ENCODE measurements at places on chromosomes 13 and 19. TPM values are rescaled to one million over a fixed set of nuclear protein-coding genes. Genes with fewer than 3 reads are reported as not detected.

GRCh38 chr19:53041366-53041765 is 3.2 kb upstream of the ERVV-2 start:
- no peak for DNase-seq

DNA sequence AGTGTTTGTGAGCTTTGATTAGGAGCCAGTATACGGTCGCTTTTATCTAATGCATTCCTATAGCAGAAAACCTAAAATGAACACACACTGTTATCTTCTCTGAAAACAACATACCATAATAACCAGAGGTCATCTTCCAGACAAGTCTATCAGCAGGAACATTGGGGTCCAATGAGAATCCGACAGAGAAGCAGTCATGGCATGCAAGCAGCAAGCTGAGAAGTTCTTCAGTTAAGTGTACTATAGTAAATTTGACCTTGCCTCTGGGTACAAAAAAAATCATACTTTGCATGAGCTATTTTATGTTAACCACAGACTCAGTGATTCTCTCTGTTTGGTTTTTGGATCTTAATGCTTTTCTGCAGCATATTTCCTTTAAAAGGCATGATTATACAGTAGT is 1505.1 kb downstream of the PCDH9 start:
- no peak for DNase-seq

- DNase-seq = no peak
These were observed 1.5 kb upstream of the GRWD1 start for GRCh38 chr19:48444129-48444935.

The TMPRSS9 gene
- total RNA-seq = not detected

DNA sequence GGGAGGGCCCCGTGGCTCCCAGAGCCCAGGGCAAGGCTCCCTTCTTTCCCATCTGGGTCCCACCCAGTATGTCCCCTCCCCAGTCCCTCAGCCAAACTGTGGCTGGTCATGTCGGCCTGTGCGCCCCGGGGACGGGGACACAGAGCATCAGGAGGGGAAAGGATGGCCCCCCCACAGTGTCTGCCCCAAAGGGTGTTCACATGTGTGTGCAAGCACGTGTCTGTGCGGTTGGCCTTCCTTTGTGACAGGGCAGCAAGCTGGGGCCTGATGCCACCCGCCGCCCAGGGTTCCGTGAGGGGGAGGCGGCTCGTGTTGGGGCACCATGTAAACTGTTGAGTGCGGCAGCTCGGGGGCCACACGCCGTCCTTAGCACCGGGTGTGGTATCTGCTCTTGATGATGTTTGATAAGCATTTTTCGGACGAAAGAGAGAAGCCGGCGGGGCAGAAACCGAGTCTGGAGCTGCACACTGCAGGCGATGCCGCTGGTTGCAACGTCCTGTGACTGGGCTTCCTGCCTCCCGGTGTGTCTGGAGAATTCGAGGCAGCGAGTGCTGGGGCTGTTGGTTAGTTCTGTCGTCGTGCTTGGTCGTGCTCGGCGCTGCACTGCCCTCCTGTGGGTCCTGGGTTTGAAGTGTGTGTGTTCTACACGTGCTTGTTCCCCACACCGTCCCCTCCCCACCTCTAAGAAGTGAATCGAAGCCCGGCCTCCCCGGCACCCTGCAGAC is 18.4 kb downstream of the GNA11 start:
- DNase-seq = no peak

The GNA15 gene
- total RNA-seq = not detected

The MISP gene
- not detected for total RNA-seq

DNA sequence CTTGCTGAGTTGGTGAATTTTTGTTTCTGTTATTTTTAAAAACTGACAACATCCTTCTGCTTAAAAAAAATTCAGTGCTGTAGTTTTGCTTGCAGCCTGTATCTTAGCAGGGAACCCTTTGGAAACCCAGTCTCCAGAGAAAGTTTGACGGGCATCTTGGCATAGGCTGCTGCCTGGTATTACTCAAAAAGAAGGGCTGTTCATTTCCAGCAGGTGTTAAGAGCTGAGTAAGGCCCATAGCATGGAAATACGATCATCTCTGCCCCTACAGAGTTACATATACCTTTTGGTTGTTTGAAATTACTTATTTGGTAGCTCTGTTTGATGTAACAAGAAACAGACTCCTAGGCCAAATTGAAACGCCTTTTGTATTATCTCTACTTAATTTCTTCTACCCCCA is 41.5 kb downstream of the URI1 start:
- DNase-seq = no peak

The NDFIP2 gene
- total RNA-seq = 110 TPM

GRCh38 chr13:31043957-31044356 is 111.5 kb downstream of the TEX26 start:
- DNase-seq = no peak

The GET3 gene
- 88.5 TPM for total RNA-seq

The RINL gene
- not detected for total RNA-seq

The SHD gene
- total RNA-seq = not detected

DNA sequence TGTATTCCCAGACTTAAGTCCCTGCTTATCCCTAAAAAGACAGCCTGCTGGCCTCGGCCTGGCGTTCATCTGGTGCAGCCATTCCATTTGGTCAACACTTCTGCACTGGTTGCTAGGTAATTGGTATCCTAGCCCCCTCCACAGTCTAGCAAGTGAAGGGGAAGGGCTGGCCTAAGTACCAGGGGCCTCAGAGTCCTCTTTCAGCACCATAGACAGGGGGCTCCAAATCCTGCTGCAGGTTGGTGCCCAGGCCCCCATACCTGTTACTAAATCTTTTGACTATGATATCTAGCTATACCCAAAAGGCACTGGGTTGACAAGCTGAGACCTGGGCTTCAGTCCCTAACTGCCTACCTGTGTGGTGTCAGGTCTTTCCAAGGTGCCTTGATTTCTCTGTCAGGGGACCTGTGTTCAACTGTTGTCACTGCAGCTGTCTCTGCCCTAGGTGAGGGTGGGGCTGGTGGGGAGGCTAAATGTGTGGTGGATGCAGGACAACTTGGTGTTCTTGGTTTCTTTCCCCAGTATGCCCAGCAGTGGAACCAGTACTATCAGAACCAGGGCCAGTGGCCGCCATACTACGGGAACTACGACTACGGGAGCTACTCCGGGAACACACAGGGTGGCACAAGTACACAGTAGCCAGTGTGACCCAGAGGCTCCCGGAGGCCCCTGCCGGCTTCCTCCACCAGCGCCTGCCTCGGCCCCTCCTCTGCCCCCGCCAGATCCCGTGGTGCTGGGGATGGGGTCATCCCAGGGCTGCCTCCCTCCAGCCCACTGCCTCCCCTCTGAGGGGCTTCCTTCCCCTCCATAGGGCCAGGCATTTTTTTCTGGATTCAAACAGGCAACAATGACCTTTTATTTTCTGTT is 3.8 kb upstream of the CCDC97 start:
- no peak for DNase-seq

DNA sequence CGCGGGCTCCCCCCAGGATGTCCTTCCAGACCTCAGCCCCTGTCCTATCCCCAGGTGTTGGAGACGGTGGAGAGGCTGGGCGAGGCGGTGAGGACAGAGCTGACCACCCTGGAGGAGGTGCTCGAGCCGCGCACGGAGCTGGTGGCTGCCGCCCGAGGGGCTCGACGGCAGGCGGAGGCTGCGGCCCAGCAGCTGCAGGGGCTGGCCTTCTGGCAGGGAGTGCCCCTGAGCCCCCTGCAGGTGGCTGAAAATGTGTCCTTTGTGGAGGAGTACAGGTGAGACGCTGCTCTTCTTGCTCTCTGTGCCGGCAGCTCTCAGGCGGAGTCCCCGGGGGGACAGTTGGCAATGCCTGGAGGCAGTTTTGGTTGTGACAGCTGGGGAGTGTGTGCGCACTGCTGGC is 6.9 kb downstream of the TTYH1 start:
- no peak for DNase-seq

GRCh38 chr13:75797239-75797638 is 161.1 kb downstream of the LMO7 start:
- no peak for DNase-seq

The FAM83E gene
- total RNA-seq = 0.11 TPM

The PDE4C gene
- not detected for total RNA-seq

The C19orf85 gene
- total RNA-seq = not detected

DNA sequence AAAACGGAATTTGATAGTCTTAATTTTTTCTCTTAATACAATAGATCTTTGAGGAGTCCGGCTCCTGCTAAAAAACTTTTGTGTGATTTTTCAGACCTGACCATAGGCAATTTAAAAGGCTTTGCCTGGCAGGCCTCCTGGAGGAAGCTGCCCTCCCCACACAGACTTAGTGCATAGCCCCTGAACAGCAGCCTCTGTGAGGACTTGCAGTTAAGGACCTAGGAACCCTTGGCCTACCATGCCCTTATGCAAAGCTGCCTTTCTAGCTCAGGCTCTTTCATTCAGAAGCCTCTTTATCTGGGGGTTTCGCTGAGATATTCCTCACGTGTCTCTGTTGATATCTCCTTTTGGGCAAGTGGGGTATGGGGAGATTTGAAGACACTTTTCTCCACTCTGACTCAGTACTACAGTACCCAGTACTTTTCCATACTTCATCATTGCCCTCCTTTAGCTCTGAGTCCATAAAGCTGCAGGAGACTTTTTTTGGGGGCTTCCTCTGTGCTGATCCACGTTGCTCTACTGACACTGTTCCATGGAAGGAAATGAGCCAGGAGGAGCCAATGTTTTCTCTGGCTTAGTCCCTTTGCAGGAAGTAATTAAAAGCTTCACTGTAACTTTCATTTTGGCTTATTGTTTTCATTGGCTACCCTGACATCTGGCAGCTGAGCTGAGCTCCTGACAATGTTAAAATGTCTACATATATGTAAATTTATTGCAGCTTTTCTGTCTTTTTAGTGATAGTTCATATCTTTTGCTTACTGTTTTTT is 283.1 kb downstream of the TDRD3 start:
- DNase-seq = no peak

The CBARP gene
- 0.50 TPM for total RNA-seq

GRCh38 chr13:30679483-30680330 is 55.6 kb upstream of the ALOX5AP start:
- DNase-seq = no peak

The ACP5 gene
- total RNA-seq = not detected

DNA sequence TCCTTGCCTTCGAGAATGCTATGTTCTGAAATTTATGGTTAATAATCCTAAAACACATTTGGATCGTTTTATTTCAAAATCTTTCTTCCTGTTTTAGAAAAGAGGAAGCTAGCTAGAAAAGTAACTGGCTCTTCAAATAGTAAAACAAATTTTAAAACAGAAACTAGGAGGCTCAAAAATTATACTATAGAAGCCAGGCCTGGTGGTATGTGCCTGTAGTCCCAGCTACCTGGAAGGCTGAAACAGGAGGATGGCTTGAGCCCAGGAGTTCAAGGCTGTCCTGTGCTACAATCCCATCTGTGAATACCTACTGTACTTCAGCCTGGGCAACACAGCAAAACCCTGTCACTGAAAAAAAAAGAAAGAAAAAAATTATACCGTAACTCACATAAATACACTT is 57.9 kb downstream of the ELF1 start:
- no peak for DNase-seq

DNA sequence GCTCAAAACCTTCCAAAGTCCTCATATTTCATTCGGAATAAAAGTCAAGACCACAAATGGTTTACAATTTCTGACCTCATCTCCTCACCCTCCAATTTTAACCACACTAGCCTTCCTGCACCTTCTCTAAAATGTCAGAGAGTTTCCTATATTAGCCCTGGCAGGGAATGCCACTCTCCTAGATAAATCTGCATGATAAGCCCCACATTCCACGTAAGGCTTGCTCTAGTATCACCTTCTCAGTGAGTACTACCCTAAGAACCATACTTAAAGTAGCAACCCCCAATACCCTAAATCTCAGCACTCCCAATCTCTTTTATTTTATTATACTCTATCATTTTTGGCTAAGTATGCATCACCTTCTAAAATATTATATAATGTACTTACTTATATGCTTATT is 100.5 kb upstream of the SLITRK5 start:
- no peak for DNase-seq

GRCh38 chr13:96248103-96248502 is 158.2 kb downstream of the HS6ST3 start:
- peak; percentile 45 for DNase-seq

DNA sequence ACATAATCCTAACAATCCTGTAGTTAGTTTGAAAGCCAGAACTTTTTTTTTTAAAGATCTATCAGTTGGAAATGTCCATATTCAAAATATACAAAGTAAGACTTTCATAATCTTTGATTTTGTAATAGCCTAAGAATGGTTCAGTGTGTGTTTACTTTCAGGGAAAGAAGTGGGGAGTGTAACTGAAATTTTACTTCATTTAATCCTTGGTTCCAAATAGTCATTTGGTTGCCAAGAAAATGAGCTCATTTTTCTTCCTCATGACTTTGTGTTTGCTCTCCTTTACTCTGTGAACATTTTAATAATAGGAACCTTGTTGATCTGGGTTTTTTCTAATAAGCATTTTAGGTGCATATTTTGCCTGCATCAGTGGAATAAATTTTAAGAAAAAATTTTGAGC is 278.8 kb downstream of the SLITRK6 start:
- no peak for DNase-seq

DNA sequence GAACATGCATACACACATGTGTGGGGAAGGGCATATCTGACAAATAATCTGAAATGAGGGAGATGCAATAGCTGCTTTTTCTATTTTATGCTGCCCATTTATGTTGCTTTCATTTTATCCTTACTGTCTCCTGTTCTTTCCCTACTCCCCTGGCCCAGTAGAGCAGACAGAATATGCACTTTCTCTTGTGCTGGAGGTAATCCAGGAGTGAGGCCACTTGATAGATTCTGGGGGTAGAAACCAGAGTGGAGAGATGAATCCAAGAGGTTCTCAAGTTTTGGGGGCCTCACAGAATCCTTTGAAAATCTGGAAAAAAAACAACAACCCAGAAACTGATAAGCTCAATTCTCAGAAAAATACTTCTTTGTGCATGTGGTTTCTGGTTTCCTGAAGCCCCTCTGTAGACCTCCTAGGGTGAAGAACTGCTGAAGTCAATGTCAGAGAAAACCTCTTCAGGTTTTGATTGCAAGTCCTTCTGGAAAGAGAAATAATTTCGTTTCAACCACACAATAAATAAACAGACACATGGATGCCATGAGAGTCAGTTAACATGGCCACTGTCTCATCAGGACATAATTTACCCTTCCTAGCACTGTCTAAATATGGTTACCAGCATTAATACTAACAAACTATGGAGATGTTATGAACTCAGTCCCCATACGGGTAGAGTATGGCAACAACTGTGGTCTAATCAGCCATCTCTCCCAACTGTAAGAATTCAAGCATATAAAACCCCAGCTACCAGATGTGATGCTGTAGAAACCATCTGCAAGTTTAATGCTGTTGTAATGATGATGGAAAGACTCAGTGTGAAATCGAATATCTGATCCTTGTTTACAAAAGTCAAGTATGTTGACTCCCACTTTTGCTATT is 355.6 kb downstream of the SLC7A1 start:
- no peak for DNase-seq

- DNase-seq = no peak
These were observed 14.4 kb upstream of the GARIN5A start for GRCh38 chr19:50490991-50491472.

The DAND5 gene
- not detected for total RNA-seq
